ENCODE measurements at places on chromosomes 1 and 21.
A peak's percentile ranks its signal among the peaks of the same experiment; 100 is the strongest.

DNA sequence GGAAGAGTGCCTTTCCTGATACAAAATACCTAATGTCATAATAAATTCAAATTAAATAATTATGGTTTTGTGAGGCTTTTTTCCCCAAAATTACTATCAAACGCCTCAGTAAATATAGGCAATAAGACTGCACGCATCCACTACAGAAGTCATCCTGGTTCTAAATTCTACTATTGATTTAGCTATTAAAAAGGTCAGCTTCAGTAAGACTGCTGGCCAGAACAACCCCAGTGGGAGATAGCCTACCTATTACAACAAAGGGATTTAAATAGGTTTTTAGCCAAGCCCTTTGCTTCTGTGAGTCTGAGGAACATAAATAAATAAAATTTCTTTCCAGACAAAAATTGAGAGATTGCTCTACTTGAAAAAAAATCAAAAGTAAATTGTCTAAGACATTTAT is 132.1 kb downstream of the PLPPR4 start:
- no peak for DNase-seq

DNA sequence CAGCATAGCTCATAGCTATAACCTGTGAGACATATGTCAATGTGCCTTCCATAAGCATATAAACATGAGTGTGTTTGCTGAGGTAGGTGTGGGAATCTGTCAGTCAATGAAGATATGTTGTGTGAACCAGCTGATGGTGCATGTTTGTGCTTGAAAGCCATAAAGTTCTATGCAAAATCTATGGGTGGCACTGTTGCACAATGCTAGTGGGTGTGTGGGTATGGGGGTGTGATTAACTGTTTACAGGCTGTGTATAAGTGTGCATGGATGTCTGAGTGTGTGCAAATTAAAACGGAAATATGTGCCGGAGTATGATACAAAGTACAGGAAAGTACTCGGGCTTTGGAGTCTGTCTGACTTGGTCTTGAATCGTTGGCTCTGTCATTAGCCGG is 1.0 kb upstream of the ATP2B4 start:
- no peak for DNase-seq

DNA sequence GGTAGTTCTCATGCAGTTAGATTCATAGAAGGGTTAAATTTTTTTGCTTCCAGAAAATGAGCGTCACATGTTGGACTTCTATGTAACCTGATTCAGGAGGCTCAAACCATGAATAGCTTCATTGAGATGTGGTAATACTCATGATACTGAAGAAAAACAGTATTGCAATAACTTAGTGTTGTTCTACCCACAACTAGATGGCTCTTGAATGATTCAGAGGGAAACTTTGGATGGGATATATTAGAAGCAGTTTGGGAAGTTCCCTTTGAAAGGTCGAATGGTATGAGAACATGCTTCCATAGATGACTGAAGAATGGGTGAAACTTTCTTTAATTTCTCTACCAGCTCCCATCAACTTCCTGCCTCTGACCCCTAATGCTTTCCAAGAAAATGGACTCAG is 211.7 kb upstream of the PTGFR start:
- DNase-seq, result no peak

- no peak for DNase-seq
These were observed 6.3 kb downstream of the TTC3 start for GRCh38 chr21:37079211-37079824.

DNA sequence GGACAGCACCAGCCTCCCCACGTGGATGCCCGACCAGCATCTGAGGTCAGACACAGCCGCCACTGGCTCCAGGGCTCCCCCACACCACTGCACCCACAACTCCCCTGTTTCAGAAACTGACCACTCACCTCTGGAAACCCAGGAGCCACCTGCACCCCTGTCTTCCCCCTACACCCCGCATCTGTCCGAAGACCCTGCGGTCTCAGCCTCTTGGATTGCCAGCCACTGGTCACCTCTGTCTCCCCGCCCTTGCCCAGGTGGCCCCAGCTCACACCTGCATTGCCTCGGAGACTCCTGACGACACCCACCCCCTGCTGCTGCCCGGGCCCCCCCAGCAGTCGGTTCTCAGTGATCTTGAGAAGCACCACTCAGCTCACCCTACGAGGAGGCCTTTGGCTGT is 21.3 kb upstream of the NPHP4 start:
- no peak for DNase-seq

GRCh38 chr1:86502721-86503405 is 34.1 kb downstream of the CLCA1 start:
- no peak for DNase-seq

DNA sequence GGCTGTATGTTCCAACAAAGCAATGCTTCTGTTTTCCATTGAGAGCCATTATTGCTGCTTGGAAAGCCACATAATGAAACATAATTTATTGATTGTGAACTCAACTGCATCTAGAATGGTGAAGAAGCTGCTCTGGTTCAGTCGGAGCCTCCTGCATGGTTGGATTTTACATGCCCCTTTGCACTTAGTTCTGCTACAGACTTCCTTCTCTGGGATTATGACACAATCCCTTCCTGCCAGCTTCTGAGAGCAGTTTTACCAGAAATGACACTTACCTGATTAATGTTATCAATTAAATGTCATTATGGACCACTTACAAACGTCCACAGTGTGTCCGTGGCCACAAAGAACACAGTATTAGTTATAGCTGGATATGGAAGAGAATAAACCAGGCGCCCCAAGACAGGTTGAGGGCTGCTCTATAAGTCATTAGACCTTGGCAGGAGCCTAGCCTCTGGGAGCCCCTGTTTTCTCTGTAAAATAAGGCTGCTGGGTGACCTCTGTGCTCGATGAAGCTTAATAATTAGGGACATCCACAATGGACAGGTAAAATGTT is 7.0 kb upstream of the CD58 start:
- DNase-seq, result no peak

- no peak for DNase-seq
These were observed 5.8 kb downstream of the AGRN start for GRCh38 chr1:1025730-1026129.

DNA sequence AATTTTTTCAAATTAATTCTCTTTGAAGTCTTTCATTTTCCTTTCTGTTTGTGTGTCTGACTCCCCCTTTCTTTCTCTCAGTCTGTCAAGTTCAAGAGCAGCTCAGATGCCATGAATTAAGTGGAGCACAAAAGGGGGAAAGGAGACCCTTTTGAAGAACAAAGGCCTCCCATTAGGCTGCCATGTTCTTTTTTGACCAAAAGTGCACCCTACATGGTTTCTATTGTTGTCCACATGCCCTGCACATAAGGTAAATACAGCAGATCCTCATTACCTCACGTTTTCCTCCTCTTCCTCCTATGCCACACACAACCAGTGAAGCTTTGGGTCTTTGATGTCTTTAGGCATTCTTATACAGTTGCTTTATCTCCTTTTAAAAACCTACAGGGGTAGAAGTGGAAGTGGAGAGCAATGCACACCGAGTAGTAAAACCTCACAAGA is 47.7 kb downstream of the POU2F1 start:
- DNase-seq, result no peak

GRCh38 chr1:184596950-184597645 is 157.6 kb downstream of the EDEM3 start:
- DNase-seq, result no peak

- DNase-seq, result no peak
These were observed 397.8 kb upstream of the VAMP3 start for GRCh38 chr1:7373251-7373650.

GRCh38 chr1:230869500-230869899 is 1.2 kb upstream of the C1orf198 start:
- no peak for DNase-seq

- DNase-seq, result peak; percentile 61
These were observed 720 bp upstream of the BSDC1 start for GRCh38 chr1:32394890-32395432.

- DNase-seq, result no peak
These were observed 40.5 kb upstream of the AKT3 start for GRCh38 chr1:243890576-243890975.

GRCh38 chr1:46525253-46525983 is 26.0 kb downstream of the KNCN start:
- DNase-seq, result no peak

- DNase-seq, result no peak
These were observed 392.0 kb downstream of the PLPP3 start for GRCh38 chr1:56187405-56187804.
